LHCN-M2 (cell line): ENCODE measurements at places on chromosomes 4 and X. TPM values are rescaled to one million over a fixed set of nuclear protein-coding genes. Genes with fewer than 3 reads are reported as not detected.

DNA sequence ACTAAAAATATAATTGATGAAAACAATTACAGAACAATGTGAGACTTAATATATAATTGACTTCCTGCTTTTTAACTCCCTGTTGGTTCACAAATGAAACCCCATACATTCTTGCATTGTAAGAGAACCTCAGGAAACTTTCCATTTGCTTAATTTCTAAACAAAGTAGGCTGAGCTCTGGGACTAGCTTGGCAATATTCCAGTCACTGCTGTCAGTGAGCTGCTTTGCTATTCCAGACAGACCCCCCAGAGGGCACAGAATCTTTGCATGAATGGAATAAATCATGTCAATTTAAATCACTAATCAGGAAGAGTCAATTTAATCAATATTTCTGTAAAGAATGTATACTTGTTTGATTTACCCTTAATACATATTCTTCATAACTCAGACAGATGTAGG lies 110.6 kb downstream of the NEXMIF start:
- no peak for DNase-seq

DNA sequence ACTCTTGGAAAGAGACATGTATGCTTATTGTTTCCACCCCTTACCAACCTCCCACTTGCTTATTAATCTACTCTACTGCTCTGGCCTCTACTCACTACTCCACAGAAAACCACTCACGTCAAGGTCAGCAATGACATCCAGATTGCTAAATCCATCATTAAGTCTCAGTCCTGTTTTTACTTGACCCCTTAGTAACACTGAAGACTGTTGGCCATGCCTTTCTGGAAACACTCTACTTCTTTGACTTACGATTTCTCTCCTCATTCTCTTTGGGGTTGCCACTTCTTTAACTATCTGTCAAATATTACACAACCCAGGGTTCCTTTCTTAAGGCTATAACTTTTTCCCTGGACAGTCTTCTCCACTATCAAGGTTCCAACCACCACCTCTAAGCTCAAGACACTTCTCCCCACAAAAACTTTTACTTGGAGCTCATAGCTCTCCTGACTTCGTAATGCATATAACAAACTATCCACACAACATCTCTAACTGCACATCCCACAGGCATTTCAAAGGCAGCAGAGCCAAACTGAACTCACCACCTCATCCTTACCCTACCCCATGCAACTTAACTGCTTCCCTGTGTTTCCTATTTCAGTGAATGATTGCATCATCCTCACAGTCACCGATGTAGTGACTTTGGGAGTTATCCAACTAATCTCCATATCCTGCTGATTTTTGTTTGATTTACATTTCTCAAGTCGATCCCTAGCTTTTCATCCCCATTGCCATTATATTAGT lies 15.8 kb upstream of the MAGEA4 start:
- DNase-seq: peak; percentile 1

DNA sequence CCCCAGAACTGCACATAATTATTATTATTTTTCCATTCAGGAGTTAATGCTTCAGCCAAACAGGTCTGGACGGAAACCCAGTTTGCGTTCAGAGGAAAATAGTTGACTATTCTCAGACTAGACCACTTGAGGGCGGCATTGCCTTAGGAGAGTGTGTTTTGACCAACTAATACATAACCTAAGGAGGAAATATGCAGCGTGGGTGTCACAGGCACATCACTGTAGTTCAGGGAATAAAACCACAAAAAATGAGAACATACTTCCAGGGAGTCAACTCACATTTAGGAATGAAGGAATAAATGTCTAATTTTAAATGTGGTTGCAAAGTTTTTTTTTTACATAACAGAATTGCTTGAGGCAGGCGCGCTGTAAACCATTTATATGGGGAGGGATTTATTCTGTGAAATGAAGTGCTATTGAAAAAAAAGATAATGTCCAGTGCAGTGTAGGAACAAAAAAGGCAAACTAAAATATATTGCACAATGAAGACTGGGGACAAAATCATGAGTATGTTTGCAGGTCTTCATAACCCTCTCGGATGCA lies 93.3 kb downstream of the SYNPO2 start:
- DNase-seq: peak; percentile 90

GRCh38 chrX:11296051-11296450 lies 2.8 kb downstream of the AMELX start:
- no peak for DNase-seq

GRCh38 chr4:33381816-33382215 lies 2661.6 kb downstream of the PCDH7 start:
- no peak for DNase-seq

DNA sequence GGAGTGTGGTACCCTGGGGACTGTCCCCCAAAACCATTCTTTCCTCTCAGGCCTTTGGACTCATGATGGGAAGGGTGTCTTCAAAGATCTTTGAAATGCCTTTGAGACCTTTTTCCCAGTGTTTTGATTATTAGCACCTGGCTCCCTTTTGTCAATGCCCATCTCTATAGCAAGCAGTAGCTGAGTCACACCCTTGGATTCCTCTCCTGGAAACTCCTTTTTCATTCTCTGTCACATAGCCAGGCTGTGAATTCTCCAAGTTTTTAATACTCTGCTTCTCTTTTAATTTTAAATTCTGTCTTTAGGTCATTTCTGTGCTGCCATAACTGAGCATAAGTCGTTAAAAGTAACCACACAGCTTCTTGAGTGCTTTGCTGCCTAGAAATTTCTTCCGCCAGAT lies 29.7 kb downstream of the IL21 start:
- peak; percentile 39 for DNase-seq

- DNase-seq: no peak
These were observed 83.5 kb upstream of the GPM6B start for GRCh38 chrX:13900351-13900750.

GRCh38 chr4:159227984-159228383 lies 125.1 kb downstream of the RAPGEF2 start:
- peak; percentile 77 for DNase-seq

DNA sequence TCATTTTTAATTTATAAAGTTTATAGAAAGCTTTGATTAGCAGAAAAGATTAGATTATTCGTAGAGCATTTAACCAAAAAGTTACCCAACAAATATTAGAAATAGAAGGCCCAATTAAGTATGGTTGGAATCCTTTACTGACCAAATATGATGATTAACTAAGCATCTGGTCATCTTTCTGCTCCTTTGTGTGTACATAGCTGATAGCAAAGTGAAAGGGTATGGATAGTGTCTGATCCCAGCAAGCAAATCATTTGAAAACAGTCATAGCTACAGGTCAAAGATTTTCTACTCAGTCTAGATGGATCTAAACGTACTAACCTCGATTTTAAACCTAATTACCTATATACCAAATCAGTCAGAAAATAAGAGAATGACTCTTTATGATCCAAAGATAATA lies 7.3 kb upstream of the MAB21L2 start:
- DNase-seq: no peak

DNA sequence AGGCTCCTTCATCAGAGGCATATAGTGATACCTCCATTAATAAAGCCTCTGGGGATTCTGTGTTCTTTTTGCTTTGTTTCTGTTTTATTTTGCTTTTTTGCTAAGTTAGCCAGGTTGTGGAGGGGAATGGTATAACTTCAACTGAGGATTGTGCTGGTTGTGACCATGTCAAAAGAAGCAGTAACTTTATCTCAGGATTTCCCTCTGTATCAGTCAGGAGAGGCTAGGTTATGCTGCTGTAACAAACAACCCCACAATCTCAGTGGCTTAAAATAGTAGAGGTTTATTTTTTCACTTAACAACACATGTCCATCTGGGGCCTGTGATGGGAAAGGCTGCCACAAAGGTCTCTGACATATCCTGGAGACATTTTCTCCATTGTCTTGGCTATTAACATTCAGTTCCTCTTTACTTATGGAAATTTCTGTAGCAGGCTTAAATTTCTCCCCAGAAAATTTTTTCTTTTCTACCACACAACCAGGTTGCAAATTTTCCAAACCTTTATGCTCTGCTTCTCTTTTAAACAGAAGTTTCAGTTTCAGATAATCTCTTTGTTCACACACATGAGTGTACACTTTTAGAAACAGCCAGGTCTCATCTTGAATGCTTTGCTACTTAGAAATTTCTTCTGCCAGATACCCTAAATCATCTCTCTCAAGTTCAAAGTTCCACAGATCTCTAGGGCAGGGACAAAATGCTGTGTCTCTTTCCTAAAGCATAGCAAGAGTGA lies 64.7 kb downstream of the UCHL1 start:
- DNase-seq: no peak

DNA sequence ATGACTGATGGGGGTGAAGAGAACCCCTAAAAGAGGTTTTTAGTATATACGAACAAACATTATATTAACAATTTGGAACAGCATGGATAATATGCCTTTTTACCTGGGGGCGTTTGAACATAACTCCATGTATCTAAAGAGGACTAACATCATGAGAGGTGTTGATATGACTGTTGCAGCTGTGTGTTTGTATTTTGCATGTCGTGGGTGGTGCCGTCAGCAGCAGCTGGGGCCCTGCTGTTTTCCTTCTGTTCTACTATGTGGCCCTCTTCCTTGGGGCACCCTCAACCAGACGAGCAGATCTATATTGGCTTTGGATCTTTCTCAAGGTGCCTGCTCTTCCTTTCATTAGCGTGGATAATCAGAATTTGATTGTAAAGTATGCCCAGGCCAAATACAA lies 11.2 kb downstream of the GBA3 start:
- no peak for DNase-seq

DNA sequence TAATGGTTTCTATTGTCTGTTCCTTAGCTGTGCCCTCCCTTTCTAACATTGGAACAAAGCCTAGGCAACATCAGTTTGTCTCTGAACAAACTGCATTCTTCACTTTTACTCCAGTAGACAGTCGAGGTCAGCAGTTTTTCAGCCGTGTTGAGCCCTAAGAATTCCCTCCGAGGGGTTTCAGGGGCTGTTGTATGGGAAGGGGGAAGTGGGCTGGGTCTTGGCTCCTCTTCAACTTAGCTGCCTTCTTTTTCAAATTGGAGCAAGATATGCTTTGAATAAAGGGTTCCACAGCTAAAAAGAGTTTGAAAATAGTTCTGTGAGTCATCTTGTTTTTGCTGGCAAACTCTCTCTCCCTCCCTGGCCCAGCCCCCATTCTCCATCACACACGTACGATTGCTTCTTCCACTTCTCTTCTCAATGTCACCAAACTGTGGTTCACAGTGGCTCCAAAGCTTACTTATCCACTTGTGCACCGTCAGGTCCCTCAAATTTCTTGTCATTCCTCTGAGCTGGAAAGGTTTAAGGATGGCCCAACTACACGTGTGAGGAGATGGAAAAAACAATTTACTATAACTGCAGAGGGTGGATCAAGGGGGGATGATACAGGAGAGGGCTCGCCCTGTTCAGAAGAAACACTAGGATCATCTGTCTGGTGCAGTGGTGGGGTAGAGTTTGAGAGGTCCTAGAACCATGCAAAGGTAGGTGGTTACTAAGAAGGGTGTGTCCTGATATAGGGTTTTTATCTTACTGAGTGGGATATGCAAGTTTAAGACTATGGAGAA lies 9.2 kb upstream of the MAML3 start:
- DNase-seq: peak; percentile 31

DNA sequence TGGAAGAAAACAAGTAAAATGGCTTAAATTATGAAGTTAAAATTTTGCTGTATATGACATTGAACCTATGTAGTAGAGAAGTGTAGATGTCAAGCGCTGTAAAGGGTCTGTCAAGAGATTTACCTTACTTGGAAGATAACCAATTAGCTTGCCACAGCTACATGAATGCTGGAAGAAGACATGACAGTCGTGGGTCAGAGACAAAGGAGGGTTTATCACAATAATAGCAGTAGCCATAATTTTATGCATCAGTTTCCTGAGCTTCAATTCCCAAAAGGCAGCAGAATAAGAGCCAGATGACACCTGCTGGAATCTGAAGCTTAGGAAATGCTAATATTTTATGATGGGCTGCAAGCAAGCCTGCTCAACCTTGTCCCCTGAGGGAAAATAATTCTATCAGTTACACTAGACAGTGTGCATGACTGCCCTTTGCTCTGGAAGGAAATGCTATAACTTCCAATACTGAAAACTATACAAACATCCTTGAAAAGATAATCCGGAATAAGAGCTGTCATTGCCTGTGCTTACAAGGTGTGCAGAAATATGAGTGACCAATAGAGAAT lies 292.9 kb downstream of the PRDM5 start:
- no peak for DNase-seq

DNA sequence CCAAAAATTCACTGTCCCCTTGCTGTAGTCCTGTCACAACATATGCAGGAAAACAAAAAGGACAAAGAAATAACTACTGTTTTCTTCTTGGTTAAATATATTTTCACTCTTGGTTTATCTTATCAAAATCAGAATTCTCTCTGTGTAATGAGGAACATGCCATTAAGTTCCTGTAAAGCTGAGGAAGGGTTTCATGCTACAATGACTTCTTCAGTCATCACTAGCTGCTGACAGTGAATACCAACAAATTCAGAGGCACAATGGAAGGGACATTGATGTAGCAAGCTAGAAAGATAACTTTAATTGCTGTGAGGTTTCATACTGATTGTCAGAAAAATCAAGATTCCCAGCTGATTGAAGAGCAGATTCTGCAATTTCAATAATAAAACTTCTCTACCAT lies 782.9 kb upstream of the HTR2C start:
- no peak for DNase-seq

- DNase-seq: peak; percentile 20
These were observed 58.6 kb upstream of the PAGE1 start for GRCh38 chrX:49754233-49754857.

GRCh38 chr4:8607603-8608481 lies 15.3 kb downstream of the CPZ start:
- no peak for DNase-seq

- no peak for DNase-seq
These were observed 15.2 kb downstream of the EXOC1 start for GRCh38 chr4:55868581-55869090.

GRCh38 chr4:4492161-4492847 lies 49.5 kb downstream of the STX18 start:
- DNase-seq: peak; percentile 33

GRCh38 chr4:186161138-186161537 lies 30.2 kb upstream of the CYP4V2 start:
- no peak for DNase-seq

GRCh38 chrX:154602226-154602625 lies 16.9 kb downstream of the CTAG1B start:
- no peak for DNase-seq

Gene SAGE1
- total RNA-seq: not detected in 2 replicates

Gene BST1
- 1.0 and 2.2 TPM in 2 replicates for total RNA-seq

Gene SUPT20HL2
- not detected in 2 replicates for total RNA-seq

Gene ADGRG2
- 0.11 and 0.13 TPM in 2 replicates for total RNA-seq

Gene UGT2B17
- not detected in 2 replicates for total RNA-seq

Gene SUV39H1
- 13.0 and 14.8 TPM in 2 replicates for total RNA-seq

Gene PCDH10
- 1.0 and 1.3 TPM in 2 replicates for total RNA-seq

Gene GC
- total RNA-seq: not detected in 2 replicates

Gene TMEM255A
- 0.06 and 0.17 TPM in 2 replicates for total RNA-seq

Gene HHIP
- 1.7 and 3.7 TPM in 2 replicates for total RNA-seq
